Kidney tubule cell (primary cell): ENCODE measurements at places on chromosomes 13 and 19.

DNA sequence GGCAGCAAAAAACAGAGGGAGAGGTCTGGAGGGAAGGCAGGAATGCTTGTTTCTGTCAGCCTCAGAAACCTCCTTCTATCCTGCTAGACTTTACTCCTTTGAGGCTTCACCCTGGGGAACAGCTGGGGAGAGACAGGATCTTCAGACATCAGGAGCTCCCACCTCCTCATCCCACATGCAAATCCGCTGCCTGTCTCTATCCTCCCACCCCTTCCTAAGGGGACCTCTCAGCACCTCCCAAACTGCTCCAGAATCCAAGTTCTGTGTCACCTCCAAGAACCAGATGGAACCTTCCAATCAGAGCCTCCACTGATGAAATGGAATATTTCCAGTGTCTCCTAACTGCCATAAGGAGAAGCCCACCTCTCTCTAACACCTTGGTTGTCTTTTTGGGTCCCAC is 9.7 kb upstream of the ERCC2 start:
- DNase-seq = no peak

GRCh38 chr19:39138221-39139211 is 12.9 kb downstream of the PAK4 start:
- DNase-seq = no peak

DNA sequence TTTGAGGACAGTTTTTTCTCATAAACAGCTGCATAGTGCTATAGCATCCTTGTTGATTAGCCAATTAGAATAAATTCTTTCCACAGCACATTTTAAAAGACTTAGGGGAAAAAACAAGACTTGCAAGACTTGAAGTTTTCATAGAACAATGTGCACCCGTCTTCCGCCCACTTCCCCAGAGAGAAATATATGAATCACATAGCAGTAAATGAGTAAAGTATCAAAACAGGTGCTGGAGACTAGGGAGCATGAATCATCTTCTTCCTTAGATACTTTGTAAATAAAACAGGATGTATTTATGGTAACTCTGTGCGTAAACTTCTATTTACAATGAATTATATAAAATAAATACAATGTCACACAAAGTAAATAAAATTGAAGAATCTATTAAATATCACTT is 75.1 kb downstream of the COL4A2 start:
- DNase-seq = peak; percentile 87

DNA sequence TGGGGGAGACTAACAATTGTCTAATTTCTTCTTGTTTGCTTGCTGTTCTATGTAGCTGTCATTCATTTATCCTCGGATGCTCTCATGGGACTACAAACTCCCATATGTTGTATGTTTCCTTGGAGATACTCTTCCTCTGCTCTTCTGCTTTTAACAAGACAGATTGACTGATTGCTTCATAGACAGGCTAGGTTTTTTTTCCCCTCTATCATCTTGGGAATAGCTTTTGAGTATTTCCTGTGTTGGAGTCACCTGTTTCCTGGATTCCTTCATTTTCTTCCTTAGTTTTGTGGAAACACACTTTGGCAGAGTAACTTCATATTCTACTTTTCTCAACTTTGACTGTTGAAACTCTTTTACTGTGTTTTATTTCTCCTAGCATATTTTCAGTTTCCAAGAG is 27.6 kb downstream of the EDNRB start:
- no peak for DNase-seq

DNA sequence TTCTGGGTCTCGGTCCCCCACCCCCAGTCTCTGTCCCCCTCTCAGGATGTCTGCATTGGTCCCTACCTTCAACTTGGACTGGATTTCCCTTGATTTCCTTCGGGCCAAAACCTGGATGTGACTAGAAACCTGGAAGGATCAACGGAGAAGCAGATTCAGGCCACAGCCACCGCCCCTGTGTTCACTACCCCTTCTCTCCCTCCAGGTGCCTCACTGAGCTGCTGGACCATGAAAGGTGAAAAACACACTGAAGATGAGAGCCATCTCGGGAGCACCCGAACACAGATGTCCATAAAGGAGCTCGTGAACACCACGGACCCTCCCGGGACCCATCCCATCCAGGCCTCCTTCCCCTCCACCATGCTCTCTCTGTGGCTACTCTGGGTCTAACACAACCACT is 5.0 kb downstream of the TEAD2 start:
- DNase-seq = no peak

DNA sequence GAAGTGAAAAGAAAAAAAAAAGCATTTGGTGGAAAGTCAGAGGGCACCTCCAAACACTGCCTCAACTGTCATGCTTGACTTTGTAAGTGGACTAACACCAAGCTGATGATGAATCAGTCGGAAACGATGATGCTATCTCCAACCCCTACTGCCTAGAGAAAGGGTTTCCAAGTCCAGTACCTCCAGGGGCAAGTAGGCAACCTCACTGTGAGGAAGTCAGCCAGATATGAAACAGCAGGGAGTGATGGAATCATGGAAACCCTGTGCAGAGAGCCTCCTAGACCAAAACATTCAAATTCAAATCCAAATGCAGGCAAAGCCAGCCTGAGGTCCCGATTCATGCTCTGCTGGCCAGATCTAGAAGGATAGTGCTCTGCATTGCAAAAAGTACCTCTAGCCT is 100.9 kb upstream of the SERP2 start:
- DNase-seq = no peak

DNA sequence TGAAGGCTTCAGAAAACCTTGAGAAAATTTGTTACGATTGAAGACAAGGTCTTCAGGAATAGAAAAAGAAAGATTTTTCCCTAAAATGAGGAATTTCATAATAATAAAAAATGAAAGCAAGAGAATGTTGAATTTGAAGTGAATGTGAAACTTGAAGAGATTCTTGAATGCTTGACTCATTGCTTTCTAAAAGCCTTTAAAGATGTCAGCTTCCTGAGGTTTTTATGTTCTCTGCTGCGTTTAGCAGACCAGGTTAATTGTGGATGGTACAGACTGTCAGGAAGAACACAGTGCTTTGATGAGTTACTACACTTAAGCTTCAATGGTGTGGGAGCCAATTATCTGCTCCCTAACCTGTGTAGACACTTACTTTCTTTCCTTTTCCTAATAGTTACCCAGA is 96.3 kb upstream of the FNDC3A start:
- no peak for DNase-seq

GRCh38 chr19:18665771-18666202 is 17.7 kb upstream of the CRTC1 start:
- no peak for DNase-seq

- DNase-seq = no peak
These were observed 2.6 kb upstream of the TUBA3C start for GRCh38 chr13:19184176-19184575.

DNA sequence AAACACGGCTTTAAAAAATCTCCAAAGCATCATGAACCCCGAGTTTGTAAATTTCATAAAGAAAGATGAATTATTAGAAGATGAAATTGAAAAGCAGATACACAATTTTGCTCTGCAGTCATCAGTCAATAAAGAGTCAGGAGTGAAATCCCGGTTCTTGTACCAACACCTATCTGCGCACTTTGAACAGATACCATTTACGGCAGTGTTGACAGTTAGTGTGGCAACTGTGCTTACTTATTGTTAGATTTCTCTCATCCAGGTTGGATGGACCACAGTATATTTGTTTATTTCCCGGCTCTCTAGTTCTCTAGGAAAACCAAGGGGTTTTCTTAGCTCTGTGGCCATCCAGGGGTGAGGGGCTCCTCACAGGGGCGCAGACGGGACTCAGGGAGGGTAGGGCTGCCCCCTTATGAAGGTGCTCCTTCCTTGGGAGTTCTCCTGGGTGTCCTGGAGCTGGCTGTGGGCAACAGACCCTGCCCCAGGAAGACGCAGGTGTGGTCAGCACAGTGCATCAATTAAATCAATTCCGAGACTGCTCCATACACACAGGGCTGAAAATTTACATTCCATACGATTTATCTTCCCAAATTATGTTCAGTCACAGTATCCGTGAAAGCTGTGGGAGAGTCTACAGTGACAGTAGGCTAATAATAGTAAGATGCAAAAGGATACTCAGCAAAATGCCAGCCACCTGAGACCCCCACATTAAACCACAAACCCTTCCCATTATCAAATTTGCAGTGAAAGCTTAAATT is 107.0 kb upstream of the C1QTNF9B start:
- no peak for DNase-seq

DNA sequence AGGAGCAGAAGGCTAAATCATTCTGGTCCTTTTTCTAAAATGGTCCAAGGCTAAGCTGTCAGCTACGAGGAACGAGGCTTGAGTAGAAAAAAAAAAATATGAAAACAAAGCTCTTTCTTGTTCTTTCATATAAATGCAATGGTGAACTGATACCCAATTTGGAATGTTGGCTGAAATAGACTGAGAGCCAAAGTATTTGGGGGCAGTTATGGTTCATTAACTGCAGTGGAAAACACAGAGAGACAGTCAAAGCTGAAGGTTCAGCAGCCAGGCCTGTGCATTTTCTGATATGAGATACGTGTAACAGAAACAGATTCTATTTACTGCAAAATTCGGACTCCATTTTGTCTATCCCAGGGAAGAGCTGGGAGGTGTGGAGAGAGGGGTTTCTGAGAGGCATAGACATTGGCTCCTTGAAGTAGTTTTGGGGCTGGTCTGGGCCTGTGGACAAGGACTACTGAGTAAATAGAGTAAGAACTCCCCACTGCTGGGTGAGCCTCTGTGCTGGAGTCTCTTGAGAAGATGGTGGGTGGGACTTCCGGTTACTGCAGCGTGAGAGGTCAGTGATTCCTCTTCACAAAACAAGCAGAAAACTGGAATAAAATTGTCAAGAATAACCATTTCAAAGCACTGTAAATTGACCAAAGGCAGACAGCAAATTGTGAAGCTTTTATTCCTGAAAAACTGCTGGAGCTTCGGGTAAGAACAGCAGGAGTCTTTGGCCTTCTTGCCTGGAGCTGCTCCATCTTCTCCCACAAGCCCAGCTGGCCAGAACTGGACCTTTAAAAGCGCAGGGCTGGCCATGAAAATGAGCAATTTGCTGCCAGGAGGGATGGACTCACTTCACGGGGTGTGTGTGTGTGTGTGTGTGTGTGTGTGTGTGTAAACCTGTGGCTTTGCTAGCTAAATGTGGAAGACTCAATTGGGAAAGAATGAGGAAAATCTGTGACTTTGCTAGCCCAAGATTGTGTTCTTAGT is 43.1 kb upstream of the CNMD start:
- peak; percentile 23 for DNase-seq

DNA sequence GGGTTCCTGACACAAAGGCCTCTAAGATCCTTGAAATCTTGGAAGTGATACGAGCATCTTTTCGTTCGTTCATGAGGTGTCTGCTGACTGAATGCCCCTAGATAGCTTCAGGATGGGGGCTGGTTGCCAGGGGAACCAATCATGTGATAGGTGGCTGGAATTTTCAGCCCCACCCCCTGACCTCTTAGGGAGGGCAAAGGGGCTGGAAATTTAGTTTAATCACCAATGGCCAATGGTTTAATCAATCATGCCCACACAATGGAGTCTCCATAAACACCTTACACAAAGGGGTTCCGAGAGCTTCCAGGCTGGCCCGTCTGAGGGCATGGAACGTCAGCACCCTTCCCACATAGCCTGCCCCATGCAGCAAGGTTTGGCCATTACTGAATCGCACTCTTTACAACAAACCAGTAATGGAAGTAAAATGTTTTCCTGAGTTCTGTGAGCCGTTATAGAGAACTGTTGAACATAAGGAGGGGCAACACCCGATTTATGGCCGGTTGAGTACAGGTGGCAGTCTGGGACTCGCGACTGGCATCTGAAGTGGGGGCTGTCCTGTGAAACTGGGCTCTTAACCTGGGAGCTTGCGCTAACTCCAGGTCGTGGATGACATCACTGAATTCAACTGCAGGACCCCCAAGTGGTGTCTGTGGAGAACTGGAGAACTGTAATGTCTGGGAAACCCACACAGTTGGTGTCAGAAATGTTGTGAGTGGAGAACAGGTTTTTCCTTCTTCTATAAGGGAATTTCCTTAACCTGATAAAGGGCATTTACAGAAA is 25.6 kb downstream of the MLLT1 start:
- DNase-seq = no peak

DNA sequence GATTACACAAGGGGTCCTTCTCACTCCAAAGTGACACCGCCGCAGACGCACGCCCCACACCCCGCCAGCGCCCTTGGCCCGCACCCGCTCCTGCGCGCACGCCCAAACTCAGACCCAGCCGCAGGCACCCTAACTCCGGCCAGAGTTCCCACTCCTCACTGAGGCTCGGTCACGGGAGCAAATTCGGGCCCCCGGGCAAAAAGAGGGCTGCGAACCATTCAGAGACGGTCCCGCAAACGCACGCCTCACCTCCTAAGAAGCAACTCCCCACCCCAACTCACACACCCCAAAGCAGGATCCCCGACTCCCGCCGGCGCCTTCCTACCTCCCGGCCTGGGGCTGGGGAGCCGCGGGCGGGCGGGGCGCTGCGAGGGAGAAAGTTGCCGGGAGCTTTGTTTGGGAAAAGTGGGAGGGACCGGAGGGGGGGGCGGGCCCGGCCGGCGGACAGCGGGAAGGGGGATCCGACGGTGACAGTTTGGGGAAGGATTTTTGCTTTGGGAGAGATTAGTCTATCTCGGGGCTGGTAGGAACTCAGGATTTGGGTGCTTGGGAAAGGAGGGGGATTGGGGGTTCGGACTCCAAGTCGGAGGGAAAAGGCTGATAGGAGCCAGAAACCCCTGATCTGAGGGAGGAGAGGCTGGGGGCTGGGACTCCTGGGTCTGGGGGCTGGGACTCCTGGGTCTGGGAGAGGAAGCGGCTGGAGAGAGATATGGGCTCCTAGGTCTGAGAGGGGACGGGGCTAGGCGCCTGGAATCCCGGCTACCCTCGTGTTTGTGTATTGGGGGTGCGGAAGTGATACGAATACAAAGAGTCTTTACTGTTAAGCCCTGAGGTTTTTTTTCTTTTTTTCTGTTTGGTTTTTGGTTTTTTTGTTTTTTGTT is at the start of gene TEAD2:
TEAD2 (minus strand) TSS at position 369 of the 881 bp plus-strand sequence. CDS start 2,341 bp downstream, outside the sequence.
- DNase-seq = peak; percentile 44

GRCh38 chr19:44735011-44735410 is 13.5 kb upstream of the BCL3 start:
- peak; percentile 36 for DNase-seq

GRCh38 chr13:49560270-49561061 is 24.9 kb downstream of the RCBTB1 start:
- DNase-seq = peak; percentile 65

GRCh38 chr19:4375164-4376027 is 25.0 kb downstream of the SH3GL1 start:
- peak; percentile 85 for DNase-seq

DNA sequence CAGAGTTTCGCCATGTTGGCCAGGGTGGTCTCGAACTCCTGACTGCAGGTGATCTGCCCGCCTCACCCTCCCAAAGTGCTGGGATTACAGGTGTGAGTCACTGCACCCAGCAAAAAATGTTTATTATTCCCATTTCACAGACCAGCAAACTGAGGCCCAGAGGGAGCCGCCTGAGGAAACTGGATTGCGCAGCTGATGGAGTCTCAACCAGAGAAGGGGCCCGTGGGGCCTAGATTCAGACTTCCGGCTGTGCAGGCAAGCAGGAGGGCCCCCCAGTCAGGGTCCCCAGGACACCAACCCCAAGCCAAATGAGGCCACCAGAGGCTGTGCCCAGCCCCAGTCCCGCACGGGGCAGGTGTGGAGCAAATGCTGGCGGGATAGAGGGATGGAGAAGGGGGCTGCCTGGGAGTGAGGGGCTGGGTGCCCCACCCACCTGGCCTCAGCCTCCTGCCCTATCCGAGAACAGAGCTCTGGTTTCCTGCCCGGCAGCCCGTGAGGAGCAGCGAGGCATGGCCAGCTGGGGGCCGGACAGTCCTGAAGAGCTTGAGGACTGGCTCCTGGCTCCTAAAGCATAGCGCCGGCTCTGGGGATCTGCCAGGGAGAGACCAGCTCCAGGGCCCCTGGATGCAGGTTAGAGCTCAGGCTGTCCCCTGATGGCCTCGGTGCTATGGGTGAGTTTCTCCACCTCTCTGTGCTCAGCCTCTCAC is 22.0 kb downstream of the MISP start:
- peak; percentile 57 for DNase-seq
